Dermis lymphatic vessel endothelial cell (primary cell): ENCODE measurements at places on chromosomes 5 and 9. TPM values are rescaled to one million over a fixed set of nuclear protein-coding genes. Genes with fewer than 3 reads are reported as not detected.

SLC27A6 gene
- total RNA-seq: under 0.01 and 0.11 TPM in 2 replicates

PTPRD gene
- 0.43 TPM in 2 replicates for total RNA-seq

SURF2 gene
- 10.1 and 12.5 TPM in 2 replicates for total RNA-seq

OR1J2 gene
- not detected in 2 replicates for total RNA-seq
